Daoy (cell line): ENCODE measurements at places on chromosomes 7 and 10. TPM values are rescaled to one million over a fixed set of nuclear protein-coding genes. Genes with fewer than 3 reads are reported as not detected.

GRCh38 chr7:150361402-150361801 lies 7.2 kb upstream of the REPIN1 start:
- no peak for DNase-seq

GRCh38 chr7:120988591-120989256 lies at the start of gene CPED1:
TSS of gene CPED1 (plus strand) at chr7:120988711. CDS start at chr7:120989622, 911 bp downstream.
- peak; percentile 77 for DNase-seq

DNA sequence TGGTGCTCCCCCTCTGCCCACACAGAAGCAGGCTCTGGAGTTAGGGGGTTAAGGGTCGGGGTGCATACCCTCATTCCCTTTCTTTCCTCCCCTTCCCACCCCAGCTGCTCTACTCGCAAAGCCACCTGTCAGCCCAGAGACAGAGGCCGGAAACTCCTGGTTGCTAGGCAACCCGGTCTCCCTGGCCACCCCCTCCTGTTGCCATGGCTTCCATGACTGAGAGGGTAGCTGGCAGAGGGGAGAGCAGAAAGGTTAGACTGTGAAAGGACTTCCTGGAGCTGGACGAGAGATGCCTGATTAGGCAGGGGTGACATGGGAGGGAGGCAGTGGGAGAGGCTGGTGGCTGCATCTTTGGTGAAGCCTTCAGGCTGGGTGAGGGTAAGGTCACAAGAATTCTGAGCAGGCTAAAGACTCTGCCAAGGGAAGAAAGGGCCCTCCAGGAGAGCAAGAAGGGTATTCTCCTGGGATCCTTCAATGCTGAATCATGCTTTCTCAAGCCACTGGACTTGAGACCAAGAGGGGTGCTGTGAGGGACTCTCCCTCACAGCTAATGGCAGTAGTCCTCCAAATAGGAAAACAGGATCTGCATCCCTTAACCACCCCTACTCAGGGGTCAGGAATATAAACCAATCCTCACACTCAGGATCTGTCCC lies 5.4 kb downstream of the PSD start:
- no peak for DNase-seq

GRCh38 chr7:80787721-80788120 lies 131.1 kb downstream of the SEMA3C start:
- no peak for DNase-seq

The NACAD gene
- 1.6 and 3.2 TPM in 2 replicates for total RNA-seq

The FKBP6 gene
- total RNA-seq: under 0.01 TPM in 1 of 2 replicates, not detected in the other
